ENCODE measurements at places on chromosomes 12 and 14. TPM values are rescaled to one million over a fixed set of nuclear protein-coding genes. Genes with fewer than 3 reads are reported as not detected.

DNA sequence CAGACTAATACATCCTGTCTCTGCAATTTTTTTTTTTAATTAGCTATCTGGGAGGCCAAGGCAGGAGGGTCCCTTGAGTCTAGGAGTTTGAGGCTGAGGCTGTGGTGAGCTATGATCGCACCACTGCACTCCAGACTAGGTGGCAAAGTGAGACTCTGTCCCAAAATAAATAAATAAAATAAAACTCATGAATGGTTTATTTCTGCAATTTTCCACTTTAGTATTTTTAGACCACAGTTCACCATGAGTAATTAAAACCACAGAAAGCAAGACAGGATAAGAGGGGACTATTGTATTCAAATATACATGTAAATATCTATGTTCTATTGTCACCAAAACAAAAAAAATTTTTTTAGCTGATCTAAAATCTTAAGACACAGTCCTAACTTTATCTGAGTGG, 17.8 kb downstream of the TAOK3 start:
- DNase-seq: no peak

- peak; percentile 65 for DNase-seq
These were observed 39.9 kb downstream of the PRPF40B start for GRCh38 chr12:49662998-49663843.

GRCh38 chr12:6354495-6355393, 12.9 kb upstream of the TNFRSF1A start:
- no peak for DNase-seq

DNA sequence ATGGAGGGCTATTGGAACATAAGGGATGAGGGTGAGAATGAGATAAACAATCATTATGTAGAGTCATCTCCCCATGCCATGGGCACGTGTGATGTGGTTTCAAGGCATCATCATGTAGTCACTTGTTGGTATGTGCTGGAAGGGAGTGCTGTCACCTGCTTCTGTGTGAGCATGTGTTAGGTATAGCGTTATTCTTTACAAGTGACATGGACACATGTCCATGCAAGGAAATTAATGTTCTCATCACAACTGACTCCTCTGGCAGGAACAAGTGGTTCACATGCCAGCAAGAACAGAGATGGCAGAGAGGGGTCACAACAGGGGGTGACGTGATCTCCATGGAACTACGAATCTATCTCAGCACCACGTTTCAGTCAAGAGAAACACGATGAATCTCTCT, 815.8 kb downstream of the BCL11B start:
- DNase-seq: no peak

GRCh38 chr12:131499160-131499863, 211.6 kb upstream of the SFSWAP start:
- DNase-seq: no peak

GRCh38 chr14:36652542-36653201, 9.0 kb upstream of the PAX9 start:
- no peak for DNase-seq

- DNase-seq: no peak
These were observed 5.4 kb upstream of the ERO1A start for GRCh38 chr14:52700701-52701172.

DNA sequence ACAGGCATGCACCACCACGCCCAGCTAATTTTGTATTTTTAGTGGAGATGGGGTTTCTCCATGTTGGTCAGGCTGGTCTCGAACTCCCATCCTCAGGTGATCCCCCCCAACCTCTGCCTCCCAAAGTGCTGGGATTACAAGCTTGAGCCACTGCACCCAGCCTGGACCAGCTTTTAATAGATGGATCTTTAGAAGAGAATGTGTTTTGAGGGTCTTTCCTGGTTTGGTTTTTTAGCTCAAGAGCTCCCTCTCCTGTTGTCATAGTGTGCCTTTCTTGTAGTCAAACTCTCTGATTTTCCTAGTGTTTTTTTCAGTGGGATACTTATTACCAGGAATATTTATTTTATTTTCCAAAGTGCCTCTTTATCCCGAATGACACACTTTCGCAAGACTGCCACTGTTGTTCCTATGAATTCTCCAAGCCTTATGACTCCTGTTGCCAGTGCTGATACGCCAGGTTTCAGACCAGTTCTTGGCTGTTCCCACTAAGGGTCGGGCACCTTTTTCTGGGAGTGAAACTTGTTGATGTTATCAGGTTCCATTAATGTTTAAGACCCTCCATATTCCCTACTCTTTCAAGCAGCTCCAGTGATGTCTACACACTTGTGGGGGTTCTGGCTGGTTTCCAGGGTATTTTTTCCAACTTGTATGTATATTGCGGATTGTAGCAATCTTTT, 31.5 kb upstream of the LIMA1 start:
- DNase-seq: no peak

DNA sequence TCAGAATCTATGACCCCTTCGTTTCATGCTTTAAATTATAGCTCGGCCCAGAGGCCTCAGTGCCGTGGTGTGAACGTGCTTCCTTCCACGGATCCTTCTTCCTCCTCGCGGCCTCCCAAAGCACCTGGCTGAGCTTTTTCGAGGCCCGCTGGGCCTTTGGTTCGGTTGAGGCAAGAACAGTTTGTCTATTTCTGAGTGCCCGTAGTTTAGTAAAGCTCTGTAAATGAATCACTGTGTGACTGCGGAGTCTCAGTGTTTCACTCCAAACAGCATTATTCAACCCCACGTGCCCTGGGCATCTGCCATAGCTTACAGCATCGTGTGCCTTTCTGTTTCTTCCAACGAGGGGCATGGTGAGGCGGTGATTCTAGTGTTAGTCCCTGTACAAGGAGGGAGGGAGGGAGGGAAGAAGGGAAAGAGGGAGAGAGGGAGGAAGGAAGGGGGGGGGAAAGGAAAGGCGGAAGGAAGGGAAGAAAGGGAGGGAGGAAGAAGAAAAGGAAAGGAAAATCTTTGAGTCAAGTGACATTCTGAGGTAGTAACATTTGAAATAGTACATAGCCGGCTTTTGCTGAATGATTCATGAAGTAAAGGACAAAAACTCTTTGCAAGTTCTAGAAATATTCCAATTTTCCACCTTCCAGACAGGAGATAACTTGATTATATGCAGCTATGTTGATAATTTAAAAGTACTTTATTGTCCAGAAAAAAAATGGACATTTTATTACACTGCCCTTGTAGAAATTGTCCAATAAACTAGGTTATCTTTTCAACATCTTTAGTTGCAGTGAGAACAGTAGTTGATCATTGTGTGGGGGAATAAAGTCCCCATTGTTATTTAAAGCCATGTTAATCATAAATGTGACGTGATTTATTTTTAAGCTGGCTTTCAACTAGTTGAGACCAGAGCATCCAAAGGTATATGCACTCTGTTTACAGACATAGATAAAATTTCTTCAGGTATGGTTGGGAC, 1.2 kb upstream of the TRIM9 start:
- DNase-seq: no peak

- no peak for DNase-seq
These were observed 231.2 kb downstream of the AKAP6 start for GRCh38 chr14:32560209-32560857.

DNA sequence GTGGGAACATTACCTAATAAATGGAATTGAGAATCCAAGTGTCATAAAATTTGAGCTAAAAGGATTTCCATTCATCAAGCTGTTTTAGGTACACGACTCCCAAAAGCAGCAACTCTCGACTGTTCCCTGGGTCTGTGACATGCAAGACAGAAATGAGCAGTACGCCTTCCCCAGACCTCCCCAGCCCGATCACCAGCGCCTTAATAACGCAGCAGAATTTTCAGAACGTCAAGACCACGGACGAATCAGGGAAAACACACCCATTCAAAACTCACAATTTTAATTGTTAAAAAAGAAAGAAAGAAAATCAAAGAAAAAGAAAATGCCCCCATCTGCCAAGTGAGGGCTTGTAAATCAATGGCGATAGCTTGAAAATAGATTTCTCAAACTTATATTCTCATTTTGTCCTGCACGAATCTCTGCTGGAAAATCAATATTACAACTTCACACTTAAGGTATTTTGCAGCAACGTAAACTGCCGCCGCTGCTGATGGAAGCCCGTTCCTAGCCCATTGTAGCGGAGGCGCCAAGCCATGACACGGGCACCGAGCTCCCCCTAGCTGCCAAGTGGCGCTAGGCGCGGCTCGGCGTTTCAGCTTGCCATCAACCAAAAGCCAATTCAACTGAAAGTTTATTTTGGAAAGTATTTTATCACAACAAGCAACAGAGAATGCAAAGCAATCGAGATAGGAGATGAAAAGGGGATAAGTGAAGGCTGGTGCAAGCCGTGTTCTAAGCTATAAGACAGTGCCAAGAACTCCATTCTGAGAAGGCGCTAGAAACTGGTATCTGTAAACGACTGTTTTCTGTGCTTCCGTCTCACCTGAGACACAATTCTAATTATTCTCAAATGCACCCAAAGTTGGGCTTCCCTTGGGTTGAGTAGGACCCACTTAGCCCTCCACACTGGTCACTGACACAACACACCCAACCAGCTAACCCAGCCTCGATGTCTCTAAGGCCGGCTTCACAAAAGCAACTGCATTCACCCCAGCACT, 5.5 kb downstream of the BCL11B start:
- peak; percentile 83 for DNase-seq

DNA sequence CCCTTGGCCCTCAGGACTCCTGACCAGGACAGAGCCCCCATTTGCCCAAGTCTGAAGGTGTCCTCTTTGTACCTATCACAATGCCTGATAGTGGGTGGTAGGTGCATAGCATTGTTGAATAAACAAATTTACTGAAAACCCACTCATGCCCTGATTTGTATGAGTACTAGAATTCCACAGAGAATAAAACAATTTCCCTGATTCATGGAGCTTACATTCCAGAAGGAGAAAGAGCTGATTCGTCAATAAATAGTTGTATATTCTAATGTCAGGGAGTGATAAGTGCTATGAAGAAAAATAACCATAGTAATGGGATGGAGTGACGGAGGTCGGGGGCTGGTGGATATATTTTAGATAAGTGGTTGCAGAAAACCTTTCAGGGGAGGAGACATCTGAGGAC, 117.0 kb downstream of the SRGAP1 start:
- no peak for DNase-seq

- DNase-seq: no peak
These were observed 8.4 kb upstream of the EP400 start for GRCh38 chr12:131941116-131941986.

GRCh38 chr14:104664107-104664506, 25.3 kb upstream of the INF2 start:
- no peak for DNase-seq

- no peak for DNase-seq
These were observed 652.5 kb downstream of the C12orf50 start for GRCh38 chr12:87376722-87377121.

DNA sequence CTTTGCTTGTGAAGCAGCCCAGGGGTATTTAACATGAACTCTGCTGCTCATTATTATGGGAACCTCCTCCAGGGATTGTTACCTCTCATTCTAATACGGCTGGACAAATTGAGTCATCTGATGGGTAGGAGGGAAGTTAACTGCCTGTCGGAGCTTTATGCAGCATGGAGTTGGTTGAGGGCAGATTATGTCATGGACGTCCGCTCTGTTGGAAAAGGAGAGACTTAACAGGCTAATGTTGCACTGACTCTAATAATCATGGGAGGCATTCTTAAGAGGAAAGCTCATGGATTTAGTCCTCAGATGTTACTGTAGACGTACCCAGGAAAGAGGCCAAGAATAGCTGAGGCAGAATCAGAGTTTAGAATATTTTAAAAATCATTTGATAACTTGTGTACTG, 9.9 kb downstream of the POP5 start:
- no peak for DNase-seq

- DNase-seq: no peak
These were observed 768.1 kb upstream of the TBX3 start for GRCh38 chr12:115451780-115452736.

- no peak for DNase-seq
These were observed 6.2 kb downstream of the TBX5 start for GRCh38 chr12:114399664-114400211.

- DNase-seq: no peak
These were observed 364.5 kb downstream of the PAWR start for GRCh38 chr12:79326222-79326621.

DNA sequence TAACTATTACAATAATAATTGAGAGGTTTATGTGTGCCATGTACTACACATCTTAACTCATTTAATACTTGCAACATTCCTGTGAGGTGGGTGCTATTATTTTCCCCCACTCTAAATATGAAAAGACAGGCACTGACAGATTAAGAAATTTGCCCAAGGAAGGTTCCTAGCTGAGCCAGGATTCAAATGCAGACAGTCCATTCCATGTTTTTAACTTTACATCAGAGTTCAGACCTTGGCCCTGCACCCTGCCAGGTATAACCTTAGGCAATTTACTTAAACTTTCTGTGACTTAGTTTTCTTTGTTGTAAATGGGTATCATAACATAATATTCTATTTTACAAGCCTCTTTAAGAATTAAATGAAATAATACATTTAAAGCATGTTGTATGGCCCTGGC, 26.6 kb downstream of the RDH12 start:
- no peak for DNase-seq

- DNase-seq: no peak
These were observed 112.0 kb upstream of the ATF7IP start for GRCh38 chr12:14253496-14253895.

DNA sequence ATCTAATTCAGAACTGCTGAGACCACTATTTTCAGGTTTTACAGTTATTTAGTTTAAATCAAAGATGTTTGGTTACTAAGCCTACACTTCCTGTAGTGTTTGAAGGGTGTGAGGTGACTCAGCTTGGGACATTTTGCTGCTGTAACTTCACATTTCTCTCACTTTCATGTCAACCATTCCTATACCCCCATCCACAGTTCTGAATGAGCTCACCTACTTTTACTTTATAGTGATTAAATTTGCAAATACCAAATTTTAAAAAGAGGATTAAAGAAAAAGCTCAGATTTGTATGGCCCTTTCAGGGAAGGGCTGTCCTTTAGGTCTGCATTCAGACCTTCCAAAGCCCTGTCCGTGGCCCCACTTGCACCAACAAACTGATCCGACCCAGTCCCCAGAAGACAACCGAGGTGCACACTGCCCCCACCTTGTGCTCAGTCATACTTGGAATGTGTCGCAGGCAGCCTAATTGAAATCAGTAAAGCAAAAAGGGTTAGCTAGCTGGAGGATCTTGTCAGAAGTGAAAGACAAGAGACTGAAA, 174.4 kb downstream of the MON2 start:
- DNase-seq: no peak

DNA sequence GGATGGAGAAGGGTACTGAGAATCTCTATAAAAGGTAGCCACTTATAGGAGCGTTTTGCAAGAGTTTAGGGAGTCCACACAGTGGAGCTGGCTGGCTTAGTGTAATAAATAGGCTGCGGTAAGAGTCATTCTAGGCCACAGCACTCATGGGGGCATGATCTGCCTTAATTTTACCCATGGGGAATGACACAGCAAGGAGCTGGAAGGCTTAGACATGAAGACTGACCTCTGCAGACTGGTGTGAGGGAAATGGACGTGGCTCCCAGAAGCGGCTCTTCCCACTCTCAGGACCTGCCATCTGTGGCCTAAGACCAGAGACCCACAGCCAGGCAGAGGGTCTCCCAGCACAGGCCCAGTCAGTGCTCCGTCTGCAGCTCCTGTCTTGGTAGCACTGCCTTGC, 173.3 kb downstream of the PPM1H start:
- no peak for DNase-seq

FOXN4 gene
- total RNA-seq: not detected

TMEM179 gene
- 0.30 TPM for total RNA-seq

LBHD2 gene
- total RNA-seq: not detected

ABHD4 gene
- total RNA-seq: 9.2 TPM

MAP1LC3B2 gene
- 0.37 TPM for total RNA-seq

GOLGA5 gene
- total RNA-seq: 23.4 TPM

KRT71 gene
- not detected for total RNA-seq

GPRC5A gene
- total RNA-seq: not detected

ATF7 gene
- 28.0 TPM for total RNA-seq

CHGA gene
- not detected for total RNA-seq

RHOF gene
- total RNA-seq: 119 TPM

PDZRN4 gene
- not detected for total RNA-seq

FAM181A gene
- total RNA-seq: not detected

GSC gene
- 0.14 TPM for total RNA-seq

MED13L gene
- 52.5 TPM for total RNA-seq
